ENCODE measurements at places on chromosomes 7 and 10. TPM values are rescaled to one million over a fixed set of nuclear protein-coding genes. Genes with fewer than 3 reads are reported as not detected.

Gene SNX10
- 56.2 TPM for total RNA-seq

Gene SORBS1
- 1.1 TPM for total RNA-seq

Gene FRA10AC1
- 21.8 TPM for total RNA-seq

Gene AKR1C4
- not detected for total RNA-seq

Gene SBDS
- total RNA-seq, result 38.9 TPM

Gene PMS2
- total RNA-seq, result 21.2 TPM

Gene MYO1G
- total RNA-seq, result 533 TPM

Gene CALHM1
- 0.25 TPM for total RNA-seq

Gene GIMAP6
- 119 TPM for total RNA-seq

Gene ZNF722
- not detected for total RNA-seq

Gene SPAM1
- total RNA-seq, result not detected

Gene FUOM
- total RNA-seq, result 16.7 TPM

Gene NUTM2A
- 0.50 TPM for total RNA-seq

Gene CTAGE4
- 2.3 TPM for total RNA-seq

Gene AGAP5
- total RNA-seq, result 12.2 TPM

Gene IFIT2
- 5.9 TPM for total RNA-seq

Gene HOGA1
- not detected for total RNA-seq

Gene GJD4
- total RNA-seq, result not detected

Gene SOSTDC1
- not detected for total RNA-seq

Gene CD36
- not detected for total RNA-seq

Gene CALN1
- total RNA-seq, result not detected

Gene UCN3
- total RNA-seq, result not detected

Gene SPDYE18
- 1.0 TPM for total RNA-seq

Gene BCCIP
- total RNA-seq, result 73.2 TPM

Gene TTYH3
- total RNA-seq, result 27.8 TPM

Gene SMC3
- total RNA-seq, result 76.7 TPM

Gene UPK3B
- total RNA-seq, result 1.1 TPM

Gene FAM25C
- total RNA-seq, result not detected

Gene GPNMB
- 0.73 TPM for total RNA-seq

Gene CYP2W1
- not detected for total RNA-seq

Gene ZNF804B
- not detected for total RNA-seq

Gene CAMK2B
- 0.27 TPM for total RNA-seq

Gene MMD2
- total RNA-seq, result not detected

Gene PLEKHS1
- total RNA-seq, result not detected

Gene NUDT13
- 0.86 TPM for total RNA-seq

Gene UNCX
- not detected for total RNA-seq

Gene IGFBP1
- not detected for total RNA-seq

Gene PIP
- total RNA-seq, result not detected

All from T-helper 2 cell treated with Interferon-gamma antibody and Interleukin-4, amounts not matched to agents 100 ng/mL and 5 ng/mL, for 36 hours (primary cell).